ENCODE measurements at places on chromosomes 1 and 21.

DNA sequence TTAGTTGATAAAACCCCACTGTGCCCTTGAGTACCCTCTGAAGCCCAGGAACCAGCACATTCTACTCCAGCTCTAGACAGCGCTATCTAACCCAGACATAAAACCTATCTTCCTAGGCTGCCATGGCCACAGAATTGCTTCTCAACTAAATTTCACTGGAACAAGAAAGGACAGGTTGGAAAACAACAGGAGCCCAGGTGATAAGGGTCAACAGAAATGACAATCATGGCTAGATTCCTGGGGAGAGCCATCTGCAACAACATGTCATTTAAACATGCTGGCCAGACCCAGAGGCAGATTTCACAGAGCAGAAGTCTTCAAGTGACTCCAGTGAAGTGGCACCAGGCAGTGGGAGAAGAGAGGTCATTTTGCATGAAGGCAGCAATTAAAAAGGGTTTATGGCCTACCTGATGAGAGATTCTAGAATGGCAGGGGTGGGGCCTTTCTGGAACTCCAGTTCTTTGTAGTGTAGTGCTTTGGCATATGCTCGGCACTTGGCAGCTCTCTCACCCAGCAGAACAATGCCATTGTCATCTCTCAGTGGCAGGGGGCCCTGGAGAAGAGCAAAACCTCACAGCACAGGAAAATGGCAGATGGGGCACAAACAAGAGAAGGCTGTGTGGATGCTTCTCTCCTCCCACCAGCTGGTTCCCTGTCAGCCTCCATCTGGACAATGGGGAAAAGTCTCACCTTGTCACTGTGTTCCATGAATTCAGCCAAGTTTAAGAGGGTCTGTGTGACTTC lies 9.9 kb downstream of the ANGPTL7 start:
- no peak for DNase-seq

DNA sequence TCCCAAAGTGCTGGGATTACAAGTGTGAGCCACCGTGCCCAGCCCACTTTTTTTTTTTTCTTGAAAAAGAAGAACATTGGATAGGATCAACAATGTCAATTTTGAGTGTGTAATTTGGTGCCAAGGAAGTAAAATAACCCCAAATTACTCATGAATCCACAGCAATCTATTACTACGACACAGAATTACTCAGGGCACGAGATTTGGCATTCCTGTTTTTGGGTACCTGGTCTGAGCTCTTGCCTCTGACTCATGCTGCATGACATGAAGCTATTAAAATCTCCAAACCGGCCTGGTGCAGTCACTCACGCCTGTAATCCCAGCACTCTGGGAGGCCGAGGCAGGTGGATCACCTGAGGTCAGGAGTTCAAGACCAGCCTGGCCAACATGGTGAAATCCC lies 10.4 kb downstream of the RNF19B start:
- no peak for DNase-seq

DNA sequence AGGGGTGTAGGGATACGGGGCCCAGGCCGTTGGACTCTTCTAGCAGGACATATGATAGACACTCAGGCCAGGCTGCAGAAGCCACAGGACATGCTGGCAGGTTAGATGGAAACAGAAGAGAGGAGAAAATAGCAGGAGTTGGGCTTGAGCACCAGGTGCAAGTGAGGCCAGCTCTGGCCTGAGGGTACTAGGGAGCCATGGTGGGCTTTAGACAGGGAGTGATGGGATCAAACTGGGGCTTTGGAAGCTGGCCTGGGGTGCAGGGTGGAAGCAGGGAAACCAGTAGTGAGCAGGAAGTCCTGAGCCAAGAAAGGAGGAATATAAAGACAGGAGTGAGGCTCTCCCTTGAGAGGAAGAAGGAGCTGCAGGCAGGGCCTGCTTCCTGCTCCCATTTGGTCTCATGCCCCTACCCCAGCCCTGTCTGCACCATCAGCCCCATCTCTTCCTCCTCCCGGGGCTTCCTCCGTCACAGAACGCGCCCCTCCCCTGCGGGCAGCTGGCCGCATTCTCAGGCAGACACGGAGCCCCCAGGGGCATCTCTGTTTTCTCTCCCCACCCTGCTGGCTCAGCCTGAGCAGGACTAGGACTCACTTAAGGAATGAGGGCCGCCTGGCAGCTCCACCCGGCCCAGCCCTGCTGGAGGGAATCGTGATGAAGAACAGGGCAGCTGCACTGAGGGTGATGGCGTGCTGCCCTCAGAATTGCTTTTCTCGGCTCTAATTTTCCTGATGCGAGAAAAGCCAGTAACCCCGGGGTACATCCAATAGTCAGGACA lies 165.5 kb upstream of the TMEM51 start:
- DNase-seq, result no peak

DNA sequence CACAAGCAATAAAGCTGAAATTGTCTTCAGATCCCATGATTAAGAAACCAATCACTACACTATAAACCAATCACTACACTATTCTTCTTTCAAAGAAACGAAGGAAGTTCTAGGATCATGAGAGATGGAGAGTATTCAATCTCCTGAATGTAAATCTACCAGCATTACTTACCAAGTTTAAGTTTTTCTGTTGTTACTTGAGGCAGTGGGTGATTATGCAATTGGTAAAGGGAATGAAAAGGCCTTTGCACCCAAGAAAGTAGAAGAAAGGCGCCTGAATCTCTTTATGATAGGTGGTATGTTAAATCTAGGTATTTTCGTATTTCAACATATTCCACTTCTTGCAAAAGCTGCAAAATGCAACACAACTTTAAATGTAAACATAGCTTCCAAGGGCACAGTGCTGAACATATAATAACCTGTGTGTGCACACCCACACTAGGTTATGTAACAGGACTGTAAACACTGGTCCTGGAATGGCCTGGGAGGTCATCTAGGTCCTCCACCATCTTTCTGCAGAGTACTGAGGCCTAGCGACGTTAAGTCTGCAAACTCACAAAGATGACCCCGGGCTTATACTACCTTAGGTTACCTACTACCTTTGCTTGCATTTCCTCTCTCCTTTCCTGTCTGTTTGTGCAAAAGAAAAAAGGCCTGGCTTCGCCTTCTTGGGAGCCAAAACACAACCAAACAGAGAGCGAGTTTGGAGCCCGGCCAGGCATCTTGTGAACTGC lies 1.1 kb upstream of the UAP1 start:
- DNase-seq, result no peak

GRCh38 chr1:45623972-45624371 lies at the start of gene CCDC17:
TSS of gene CCDC17 (minus strand) at chr1:45624054. CDS start at chr1:45623909, 145 bp downstream.
- DNase-seq, result no peak

DNA sequence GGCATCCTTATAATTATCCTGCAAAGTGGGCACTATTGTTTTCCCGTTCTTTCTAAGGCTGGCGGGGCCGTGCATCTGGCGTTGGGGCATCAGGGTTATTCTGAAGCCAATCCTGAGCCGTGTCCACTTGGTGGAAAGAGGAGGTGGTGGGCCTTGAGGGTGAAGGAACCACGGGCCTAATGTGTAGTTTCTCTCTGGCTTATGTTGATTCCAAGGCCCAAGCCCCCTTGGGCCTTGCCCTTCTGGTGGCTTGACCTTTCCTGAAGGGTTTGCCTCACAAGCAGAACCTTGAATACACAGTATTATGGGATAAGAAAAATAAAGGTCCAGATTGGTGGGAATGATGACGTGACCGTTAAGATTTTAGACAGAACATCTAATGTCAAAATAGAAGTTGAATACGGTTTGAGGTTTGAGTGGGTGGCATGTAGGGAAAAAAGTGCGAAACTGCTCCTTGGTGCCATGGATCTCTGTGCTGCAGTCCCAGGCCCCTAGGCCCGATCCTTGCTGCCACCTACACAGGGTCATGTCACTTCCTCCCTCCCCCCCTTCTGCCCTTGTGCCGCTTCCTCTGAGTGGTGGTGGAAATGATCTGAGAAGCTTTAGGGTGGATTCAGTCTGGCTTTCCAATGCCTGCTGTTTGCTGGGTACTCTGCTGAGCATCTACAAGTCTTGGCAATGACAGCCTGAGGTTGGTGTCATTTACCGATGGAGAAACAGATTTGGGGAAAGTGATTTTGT lies 90.5 kb downstream of the PRDM2 start:
- DNase-seq, result no peak

DNA sequence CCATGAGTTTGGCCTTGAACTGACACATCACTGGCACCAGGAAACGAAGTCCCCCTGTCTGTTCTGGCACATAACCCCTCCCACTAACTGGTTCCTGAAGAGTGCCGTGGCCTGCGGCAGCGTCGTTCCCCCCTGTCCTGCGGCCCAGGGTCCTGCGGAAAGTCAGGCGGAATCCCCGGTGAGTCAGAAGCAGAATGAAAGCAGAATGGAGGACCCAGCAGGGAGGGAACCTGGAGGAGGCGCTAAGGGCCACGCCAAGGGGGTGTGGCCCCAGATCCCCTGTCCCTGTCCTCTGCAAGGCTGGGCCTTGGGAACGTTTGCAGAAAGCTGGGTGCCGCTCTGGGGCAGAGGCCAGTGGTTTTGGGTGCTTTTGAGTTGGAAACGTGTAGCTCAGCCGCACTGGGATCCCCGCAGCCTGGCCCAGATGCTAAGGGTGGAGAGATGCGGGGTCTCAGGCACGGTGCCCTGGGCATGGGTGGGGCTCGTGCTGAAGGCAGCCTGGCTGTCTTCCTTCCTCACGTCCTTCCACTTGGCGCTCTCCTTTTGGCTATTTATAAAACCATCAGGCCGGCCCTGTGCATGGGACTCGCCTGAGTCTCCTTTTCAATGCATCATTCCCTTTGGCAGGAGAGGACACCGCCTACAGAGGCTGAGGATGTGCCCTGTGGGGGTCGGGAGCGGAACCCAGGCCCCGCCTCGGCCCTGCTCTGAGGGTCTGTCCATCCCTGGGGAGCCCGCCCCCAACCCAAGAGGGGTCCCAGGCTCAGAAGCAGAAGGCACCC lies 36.2 kb downstream of the TP73 start:
- DNase-seq, result no peak

DNA sequence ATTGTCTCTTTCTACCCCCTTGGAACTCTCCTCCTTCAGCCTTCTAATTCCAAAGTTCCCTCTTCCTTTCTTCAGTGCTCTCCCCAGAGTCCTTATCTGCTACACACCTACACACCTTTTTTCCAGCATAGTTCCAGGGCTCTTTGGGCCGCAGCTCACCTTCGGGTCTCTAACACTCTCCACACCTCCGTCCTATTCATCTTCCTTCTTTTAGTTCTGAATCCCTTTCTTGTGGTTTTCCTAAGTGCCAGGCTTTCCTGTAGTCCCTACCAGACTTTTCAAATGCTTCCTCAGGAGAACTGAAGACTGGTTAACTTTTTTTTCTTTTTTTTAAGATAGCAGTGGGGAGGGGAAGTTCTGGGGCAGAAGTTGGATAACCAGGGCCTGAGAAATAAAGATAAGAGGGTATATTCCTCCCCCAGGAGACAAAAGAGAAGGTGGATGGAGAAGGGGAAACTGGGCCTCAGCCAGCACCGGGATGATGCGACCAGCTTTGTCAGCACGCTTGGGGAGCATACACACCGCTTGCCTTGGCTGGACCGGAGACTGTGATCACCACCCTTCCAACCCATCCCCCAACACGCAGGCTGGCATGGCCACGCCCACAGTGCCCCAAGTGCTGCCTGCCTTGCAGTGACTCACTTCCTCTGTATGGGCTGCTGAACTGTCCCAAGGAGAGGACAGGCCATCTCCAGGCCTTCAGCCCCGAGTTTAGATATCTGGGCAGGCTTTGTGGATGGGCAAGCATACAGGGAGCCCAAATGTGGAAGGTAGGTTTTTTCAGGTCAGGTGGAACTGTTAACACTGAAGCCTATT lies 2.5 kb upstream of the CERS2 start:
- peak; percentile 69 for DNase-seq

DNA sequence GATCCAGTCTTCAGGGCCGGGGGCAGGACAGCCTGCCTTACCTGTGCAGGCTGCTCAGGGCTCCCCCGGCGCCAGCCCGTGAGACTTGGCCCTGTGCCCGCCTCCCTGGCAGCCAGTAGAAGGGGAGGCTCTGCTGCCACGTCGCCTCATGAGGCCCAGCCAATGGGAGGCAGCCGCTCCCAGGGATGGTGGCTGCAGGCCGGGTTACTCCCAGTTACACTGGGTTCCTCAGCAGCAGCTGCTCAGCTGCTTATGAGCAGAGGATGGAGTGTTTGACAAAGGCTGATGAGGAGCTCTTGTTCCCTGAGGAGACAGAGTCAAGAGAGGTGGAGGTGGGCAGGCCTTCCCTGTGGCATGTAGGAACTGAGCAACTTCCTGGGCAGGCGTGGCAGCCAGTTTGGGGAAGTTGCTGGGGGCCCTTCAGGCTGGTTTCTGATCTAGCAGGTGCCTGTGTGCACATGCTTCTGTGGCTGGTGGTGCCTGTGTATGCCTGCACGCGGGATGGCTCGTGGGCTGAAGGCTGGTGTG lies 5.5 kb downstream of the MFSD2A start:
- peak; percentile 13 for DNase-seq

GRCh38 chr1:225739542-225740107 lies 38.0 kb upstream of the SRP9 start:
- no peak for DNase-seq

GRCh38 chr1:6082430-6082971 lies 36.8 kb downstream of the KCNAB2 start:
- no peak for DNase-seq

DNA sequence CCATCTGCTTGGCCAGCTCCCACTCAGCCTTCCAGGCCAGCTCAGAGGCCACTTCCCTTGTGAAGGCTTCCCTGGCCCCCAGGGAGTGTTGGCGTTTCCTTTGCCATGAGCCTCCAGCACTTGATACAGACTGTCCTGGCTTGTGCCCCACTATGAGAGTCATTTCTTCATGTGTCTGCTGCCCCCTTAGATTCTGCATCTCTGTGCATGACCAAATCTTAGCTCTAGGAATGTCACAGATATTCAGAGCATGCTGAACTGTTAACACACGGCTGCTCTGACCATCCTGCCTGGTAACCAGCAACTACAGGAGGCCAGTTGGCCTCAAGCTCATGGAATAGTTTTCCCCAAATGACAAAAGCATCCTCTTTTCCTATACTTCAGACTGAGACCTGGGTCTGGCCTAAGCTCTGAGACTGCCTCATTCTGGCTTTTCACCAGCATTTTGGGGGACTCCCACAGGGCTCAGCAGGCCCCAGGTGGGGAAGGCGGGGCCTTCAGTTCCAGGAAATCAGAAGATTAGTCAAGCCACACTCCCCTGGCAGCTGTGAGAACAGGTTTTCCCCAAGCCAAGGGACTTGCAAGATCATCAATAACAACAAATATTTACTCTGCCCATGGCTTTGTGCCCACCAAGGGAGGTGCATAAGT lies 182.6 kb upstream of the EDN2 start:
- DNase-seq, result peak; percentile 66

DNA sequence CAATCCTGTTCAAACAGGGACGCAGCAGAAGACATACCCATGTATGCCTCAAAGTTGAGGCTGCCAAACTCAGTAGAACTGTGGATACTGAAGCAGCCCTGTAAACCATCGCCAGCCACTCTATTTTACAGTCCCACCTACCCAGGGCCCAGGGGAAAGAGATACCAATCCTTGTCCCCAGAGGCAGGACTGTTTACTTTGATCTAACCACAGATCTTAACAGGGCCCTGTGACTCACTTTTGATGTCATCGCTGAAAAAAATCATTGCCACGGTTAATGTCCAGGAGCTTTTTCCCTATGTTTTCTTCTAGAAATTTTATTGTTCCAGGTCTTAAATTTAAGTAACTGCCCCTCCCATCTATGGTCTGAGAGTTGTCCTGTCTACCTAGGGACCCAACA lies 538.4 kb upstream of the NCAM2 start:
- DNase-seq, result no peak

- no peak for DNase-seq
These were observed 18.3 kb downstream of the KIRREL1 start for GRCh38 chr1:158011714-158012113.
